ENCODE measurements at places on chromosomes 13 and 19. TPM values are rescaled to one million over a fixed set of nuclear protein-coding genes. Genes with fewer than 3 reads are reported as not detected.

ZNF534 gene
- total RNA-seq: not detected

C19orf67 gene
- total RNA-seq: not detected

PSG3 gene
- total RNA-seq: not detected

STK24 gene
- total RNA-seq: 54.8 TPM

KLHL1 gene
- total RNA-seq: not detected

ZNF575 gene
- 1.9 TPM for total RNA-seq

EDDM13 gene
- not detected for total RNA-seq

CEACAM8 gene
- total RNA-seq: not detected

ATXN8OS gene
- total RNA-seq: not detected

NCR1 gene
- total RNA-seq: not detected

SOX1 gene
- not detected for total RNA-seq

PGLYRP1 gene
- total RNA-seq: not detected

SH2D3A gene
- 12.1 TPM for total RNA-seq

TEX26 gene
- not detected for total RNA-seq

ICAM5 gene
- 0.42 TPM for total RNA-seq

OVOL3 gene
- not detected for total RNA-seq

Measured in A549 treated with RU486 at 1 μM for 4 hours (cell line).